Mononuclear cell (primary cell): ENCODE measurements at places on chromosomes 4 and X. TPM values are rescaled to one million over a fixed set of nuclear protein-coding genes. Genes with fewer than 3 reads are reported as not detected.

Gene EDA
- 9.1 TPM for total RNA-seq

Gene FGF5
- not detected for total RNA-seq

Gene MCF2
- total RNA-seq: 1.4 TPM

Gene SGCB
- total RNA-seq: 1.4 TPM

Gene LDB2
- 0.52 TPM for total RNA-seq

Gene TMEM185A
- 5.5 TPM for total RNA-seq

Gene HGFAC
- not detected for total RNA-seq

Gene MID2
- total RNA-seq: 17.6 TPM

Gene SLC38A5
- total RNA-seq: 4.5 TPM

Gene PAGE1
- total RNA-seq: not detected

Gene USP26
- not detected for total RNA-seq

Gene ETDB
- total RNA-seq: not detected

Gene ASB9
- 1.3 TPM for total RNA-seq

Gene ZFP92
- 0.63 TPM for total RNA-seq

Gene GJB1
- total RNA-seq: not detected

Gene GRK4
- 1.7 TPM for total RNA-seq

Gene PNMA6A
- 0.10 TPM for total RNA-seq
